ENCODE measurements at places on chromosomes 6 and 20. TPM values are rescaled to one million over a fixed set of nuclear protein-coding genes. Genes with fewer than 3 reads are reported as not detected.

DNA sequence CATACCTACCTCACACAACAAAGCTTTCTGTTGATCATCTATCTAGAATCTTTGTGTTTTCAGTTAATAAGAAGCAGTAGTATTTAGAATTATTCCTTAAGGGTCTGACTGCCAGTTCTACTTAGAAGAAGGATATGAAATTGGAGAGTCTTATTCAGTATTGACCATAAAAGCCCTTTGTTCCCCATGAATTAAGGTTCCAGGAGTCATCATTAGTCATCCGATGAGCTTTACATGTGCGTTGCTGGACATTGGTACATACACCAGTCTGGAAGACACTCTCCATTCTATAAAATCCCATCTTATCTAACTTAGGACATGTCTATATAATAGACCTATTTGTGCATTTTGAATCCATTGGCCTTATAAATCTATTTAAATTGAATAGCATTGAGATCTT lies 34.4 kb upstream of the RNF217 start:
- peak; percentile 80 for DNase-seq

GRCh38 chr20:25315418-25316210 lies 67.7 kb downstream of the PYGB start:
- DNase-seq = peak; percentile 41

GRCh38 chr6:1553562-1554083 lies 56.1 kb upstream of the FOXC1 start:
- DNase-seq = peak; percentile 26

- no peak for DNase-seq
Measured at GRCh38 chr6:122365775-122366403, 33.6 kb upstream of the HSF2 start.

- DNase-seq = no peak
Measured at GRCh38 chr6:145258122-145258521, 477.2 kb downstream of the EPM2A start.

GRCh38 chr6:55980627-55981211 lies 105.3 kb upstream of the BMP5 start:
- DNase-seq = peak; percentile 41

DNA sequence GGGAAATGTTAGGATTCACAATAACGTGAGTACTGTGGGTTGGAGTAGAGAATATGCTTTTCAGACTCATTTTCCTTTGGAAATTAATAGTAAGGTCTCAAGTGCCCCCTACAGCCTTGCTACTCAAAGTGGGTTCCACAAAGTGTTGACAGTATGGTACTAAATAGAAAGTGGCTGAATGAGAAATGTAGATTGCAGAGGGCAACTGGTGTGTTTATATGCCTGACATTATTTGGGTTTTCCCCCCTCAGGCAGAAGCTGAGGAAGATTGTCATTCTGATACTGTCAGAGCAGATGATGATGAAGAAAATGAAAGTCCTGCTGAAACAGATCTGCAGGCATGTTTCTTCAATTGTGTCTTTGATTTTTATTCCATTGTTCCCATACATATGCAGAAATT lies 5.6 kb downstream of the FBXO9 start:
- no peak for DNase-seq

DNA sequence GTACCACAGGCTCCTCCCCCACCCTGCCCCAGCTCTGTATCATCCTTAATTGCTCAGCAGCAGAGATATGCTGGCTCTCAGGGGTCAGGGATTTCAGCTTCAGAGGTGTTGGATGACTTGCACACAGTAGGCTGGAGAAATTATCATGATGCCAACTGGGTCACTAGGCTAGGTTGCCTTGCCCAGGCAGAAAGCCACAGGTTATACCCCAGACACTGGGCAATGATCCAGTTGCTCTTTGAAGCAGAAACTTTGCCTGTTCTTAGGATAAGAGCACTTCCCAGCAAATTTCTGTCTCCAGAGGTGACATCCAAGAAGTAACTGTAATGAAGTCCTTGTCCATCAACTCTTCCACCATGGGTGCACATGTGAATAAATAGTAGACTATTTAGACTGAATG lies 38.3 kb upstream of the SCML4 start:
- no peak for DNase-seq

- no peak for DNase-seq
Measured at GRCh38 chr20:57734754-57735153, 24.9 kb upstream of the PMEPA1 start.

DNA sequence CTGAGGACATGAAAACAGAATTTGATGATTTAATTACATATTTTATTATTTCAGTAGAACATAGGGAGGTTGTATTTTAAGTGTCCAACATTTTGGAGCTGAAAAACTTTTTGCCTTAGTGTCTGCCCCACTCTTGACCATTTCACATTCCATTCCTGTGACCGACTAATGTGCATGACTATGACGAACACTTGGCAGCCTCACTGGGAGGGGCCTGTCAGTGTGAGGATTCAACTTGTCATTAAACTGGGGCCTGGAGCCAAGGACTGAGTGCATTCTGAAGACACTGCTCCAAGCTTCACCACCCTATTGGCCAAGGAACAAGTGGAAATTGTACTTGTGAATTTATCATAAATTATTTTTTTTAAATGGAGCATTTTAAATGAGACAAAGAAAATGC lies 661.3 kb downstream of the BCKDHB start:
- DNase-seq = peak; percentile 87

GRCh38 chr6:37168163-37168758 lies 1.7 kb upstream of the PIM1 start:
- no peak for DNase-seq

DNA sequence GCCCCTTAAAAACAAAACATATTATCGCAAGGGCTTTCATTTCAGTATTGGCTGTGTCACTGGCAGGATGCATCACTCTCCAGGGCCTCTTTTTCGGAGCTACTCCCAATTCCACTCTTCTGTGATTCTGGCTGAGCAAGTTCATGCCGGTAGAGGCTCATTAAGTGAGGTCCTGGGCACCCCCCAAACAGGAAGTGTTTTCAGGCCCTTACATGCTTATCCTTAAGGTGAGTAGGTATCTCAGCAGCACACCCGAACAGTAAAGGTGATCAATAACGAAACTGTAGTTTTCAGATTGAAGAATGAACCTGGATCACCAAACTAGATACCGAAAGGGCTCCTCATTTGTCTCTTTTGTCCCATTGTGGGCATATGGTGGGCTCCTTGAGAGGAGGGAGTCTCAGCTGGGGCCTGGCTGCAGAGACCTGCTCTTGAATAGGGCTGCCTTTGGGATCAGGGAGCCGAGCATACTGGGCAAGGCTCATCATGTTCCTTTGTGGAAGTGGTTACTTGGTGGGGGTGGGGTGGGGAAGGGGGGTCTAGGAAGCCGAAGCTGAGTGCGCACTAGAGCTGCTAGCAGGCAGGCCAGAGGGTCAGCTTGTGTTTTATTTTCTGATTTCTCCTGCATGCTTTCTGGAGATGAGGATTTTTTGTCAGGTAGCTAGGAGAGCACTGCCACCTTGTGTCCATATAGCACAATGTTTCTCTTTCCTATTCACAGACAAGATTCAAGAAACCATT lies 65.2 kb downstream of the CDS2 start:
- DNase-seq = peak; percentile 78

GRCh38 chr6:11174242-11174611 lies 58.2 kb downstream of the NEDD9 start:
- no peak for DNase-seq

DNA sequence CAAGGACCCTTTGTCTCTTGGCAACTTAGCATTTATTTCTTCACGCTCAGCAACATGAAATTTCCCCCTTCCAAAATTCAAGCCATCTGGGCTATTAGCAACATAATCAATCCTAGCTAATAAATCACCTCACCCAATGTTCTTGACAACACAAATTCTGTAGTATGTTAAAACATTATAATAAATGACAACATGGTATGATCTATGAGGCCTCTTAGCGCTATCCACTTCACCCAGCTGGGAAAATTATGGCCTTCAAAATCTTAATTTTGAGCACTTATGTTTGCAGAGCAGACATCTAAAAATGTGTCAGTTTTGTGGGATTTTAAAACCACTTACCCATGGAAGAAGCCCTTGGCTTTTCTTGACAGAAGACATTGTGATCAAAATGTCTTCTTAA lies 181.9 kb downstream of the HDGFL1 start:
- no peak for DNase-seq

DNA sequence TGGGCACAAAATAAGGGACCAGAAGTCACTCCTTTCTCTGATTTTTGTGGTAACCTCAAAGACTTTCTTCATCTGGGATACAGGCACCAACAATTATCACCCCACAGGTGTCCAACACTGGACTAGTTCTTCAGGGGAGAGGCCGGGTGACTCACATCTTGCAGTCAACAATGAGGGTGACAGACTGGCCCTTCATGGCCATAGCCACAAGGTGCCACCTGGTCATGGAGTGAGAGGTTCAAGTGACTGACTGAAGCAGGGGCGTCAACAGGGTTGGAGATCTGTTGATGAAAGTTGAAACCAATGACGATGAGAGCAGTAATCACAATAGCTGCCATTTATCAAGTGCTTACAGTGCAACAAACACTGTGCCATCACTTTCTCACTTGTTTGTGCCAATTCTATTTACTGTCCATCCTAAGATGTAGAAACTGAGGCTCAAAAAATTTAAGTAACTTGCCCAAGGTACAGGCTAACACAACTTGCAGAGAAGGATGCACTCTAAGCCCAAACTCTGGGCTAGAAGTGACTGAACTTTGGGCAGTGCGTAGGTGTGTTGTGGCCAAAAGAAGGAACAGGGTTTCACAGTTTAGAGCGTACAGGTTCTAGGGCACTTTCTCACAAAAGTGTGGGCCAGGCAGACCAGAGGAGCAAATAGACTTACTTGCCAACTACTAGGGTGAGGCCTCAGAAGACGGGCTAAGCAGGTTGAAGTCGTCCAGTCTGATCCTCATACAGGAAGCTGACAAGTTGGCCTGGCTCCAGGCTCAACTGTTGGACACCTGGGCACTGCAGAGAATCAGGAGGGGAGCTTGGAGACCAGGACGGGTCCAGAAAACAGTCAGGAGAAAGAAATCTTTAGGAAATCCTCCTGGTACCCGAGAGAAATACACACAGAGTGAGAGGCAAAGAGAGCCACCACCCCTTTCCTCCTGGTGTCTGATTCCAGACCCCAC lies 30.4 kb downstream of the HLA-DPB1 start:
- DNase-seq = no peak

- DNase-seq = no peak
Measured at GRCh38 chr20:44287272-44288097, 23.5 kb downstream of the FITM2 start.

GRCh38 chr20:39773380-39774000 lies 811.3 kb downstream of the DHX35 start:
- DNase-seq = no peak

GRCh38 chr6:91634791-91635190 lies 1047.9 kb upstream of the MAP3K7 start:
- DNase-seq = no peak

GRCh38 chr6:10531503-10531902 lies 10.4 kb downstream of the GCNT2 start:
- no peak for DNase-seq

DNA sequence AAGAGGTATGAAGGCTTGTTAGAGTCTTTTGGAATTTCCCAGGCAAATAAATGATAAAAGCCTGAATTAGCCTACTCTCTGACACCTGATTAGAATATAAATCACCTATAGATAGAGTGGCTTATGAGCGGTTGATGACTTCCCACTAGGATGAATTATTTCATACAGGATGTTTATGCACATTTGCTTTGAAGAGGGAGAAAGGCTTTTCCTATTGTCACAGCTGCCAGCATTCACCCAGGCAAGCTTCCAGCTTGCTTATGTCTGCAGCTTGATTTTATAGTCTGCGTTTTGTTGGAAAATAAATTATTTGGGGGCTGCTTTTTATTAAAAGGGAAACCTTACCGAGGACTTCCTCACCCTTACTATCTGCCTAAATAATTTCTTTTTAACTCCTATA lies 51.3 kb upstream of the EIF2S2 start:
- no peak for DNase-seq

DNA sequence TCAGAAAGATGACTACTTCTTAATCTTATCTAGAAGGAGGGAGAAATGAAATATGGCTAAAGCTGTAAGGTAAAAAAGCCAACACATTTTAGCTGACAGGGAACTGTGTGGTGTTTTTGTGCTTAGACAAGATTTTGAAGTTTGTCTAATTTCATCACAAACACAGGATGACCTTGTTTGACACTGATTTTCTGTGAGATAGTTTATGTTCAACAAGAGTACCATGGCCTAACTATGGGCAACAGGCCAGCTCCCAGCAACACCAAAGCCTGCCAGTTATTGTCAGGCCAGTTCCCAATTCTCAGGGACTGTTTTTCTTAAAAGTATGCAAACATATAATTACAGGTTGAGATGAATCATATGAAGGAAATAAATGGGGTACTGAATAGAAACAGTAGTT lies 5.5 kb upstream of the ABCF1 start:
- no peak for DNase-seq

DNA sequence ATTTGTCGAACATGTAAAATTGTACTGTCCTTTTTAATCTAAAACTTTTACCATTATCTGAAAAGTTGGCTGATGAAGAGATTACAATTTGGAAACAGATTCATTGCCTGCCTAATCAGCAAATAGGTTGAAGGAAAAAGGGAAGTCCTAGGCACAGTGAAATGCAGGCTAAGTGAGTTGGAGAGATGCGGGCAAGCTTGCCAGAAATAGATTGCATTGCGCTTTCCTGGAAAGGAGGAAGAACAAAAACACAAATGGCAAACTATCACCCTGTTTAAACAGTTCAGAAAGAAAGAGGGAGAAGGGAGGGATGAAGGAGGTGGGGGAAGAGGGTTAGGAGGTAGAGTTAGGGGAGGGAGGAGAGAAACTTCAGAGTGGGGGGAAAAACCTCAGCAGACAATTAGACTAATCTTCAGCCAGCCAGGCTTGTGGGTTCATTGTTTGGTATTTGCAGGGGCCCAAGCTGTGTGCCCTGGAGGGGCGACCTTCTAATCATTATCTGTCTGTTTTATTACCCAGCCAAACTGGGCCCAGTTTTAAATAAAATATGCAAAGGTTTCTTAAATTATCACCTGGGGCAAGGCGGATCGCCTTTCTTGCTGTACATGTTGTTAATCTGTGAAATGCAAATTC lies 465.2 kb downstream of the TFAP2B start:
- DNase-seq = no peak

DNA sequence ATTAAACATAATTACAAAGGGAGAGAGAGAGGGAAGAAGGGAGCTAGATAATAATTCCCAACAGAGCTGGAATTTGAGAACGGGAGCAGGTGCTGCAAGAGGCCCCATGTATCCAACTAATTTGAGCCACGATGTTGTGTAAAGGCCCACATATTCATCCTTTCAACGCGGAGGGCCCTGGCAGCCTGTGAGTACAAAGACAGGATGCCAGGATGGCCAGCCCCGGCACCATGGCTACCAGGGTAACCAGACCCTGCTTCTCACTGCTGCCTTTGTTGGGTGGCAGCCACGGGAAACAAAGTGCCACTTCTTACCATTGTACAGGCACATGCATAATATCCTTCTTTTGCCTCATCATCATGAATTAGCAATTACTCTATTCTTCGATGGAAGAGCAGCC lies 492.0 kb upstream of the NRSN1 start:
- DNase-seq = no peak

SLC22A1 gene
- 0.19 TPM for total RNA-seq

SPDEF gene
- total RNA-seq = not detected

SIRPB1 gene
- 0.77 TPM for total RNA-seq

PRRT1 gene
- total RNA-seq = not detected

TFAP2C gene
- total RNA-seq = not detected

CST4 gene
- not detected for total RNA-seq

SERPINB1 gene
- total RNA-seq = 13.0 TPM

OR2H2 gene
- not detected for total RNA-seq

GPLD1 gene
- not detected for total RNA-seq

ZBTB46 gene
- total RNA-seq = 9.1 TPM

NKX2-4 gene
- not detected for total RNA-seq

RTEL1 gene
- 31.2 TPM for total RNA-seq

BPIFB1 gene
- total RNA-seq = not detected

EBF4 gene
- total RNA-seq = 0.19 TPM

GMPR gene
- 4.9 TPM for total RNA-seq
